ENCODE measurements at places on chromosomes 2 and 18. TPM values are rescaled to one million over a fixed set of nuclear protein-coding genes. Genes with fewer than 3 reads are reported as not detected.
A peak's percentile ranks its signal among the peaks of the same experiment; 100 is the strongest.

DNA sequence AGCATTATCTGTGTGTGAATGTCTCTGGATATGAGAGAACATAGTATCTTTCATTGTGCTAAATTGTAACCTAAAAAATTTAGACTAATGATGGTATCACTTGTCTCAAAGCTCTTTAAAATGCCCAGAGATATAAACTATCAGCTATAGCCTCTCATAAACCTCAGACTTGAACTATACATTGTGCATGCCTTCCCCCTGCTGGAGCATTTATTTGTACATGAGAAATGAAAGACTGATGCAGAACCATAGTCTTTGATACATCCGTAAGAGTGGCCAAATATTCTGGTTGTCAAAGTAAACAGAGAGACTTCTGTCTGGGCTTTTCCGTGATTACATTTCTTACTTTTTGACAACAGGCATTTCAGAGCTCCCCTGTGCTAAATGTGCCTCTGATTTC, 71.9 kb upstream of the CCDC68 start:
- DNase-seq, result no peak

- peak; percentile 41 for DNase-seq
These were observed 155.4 kb downstream of the MAP2 start for GRCh38 chr2:209579230-209579749.

The SPP2 gene
- not detected for total RNA-seq

The DYNAP gene
- not detected for total RNA-seq

- no peak for DNase-seq
These were observed 7.1 kb downstream of the PPP1R1C start for GRCh38 chr2:181992776-181993175.

GRCh38 chr2:119487434-119488244, 36.6 kb downstream of the SCTR start:
- no peak for DNase-seq

DNA sequence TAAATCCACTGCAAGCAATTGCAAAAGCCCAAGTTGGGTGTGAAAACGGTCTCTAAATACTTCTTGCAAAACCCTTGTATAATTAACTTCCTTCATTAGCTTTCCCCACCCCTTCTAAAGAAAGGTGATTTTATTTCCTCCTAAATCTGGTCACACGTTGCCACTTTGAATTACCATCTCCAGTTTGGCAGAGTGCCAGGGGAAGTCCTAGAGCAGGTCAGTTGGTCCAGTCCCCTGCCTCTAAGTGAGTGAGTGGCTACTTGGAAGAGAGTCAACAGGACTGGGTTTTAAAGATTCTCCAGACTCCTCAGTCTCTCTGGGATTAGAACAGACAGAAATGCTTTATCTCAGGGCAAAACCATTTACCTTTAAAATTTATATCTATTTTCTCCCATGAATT, 18.7 kb upstream of the LYPD6B start:
- no peak for DNase-seq

GRCh38 chr18:64747803-64748202, 598.9 kb upstream of the LINC00305 start:
- DNase-seq, result no peak

DNA sequence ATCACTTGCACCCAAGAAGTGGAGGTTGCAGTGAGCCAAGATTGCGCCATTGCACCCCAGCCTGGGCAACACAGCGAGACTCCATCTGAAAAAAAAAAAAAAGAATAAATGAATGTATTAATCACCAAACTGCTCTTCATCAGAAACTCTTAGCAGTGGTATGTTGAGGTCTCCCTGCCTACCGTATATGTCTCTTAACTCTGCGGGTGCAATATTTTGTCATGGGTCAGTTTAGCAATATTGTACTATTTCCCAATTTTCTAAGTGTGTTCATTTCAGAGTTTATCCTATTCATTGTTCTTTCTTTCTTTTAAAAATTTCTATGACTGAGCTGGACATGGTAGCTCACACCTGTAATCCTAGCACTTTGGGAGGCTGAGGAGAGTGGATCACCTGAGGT, 37.9 kb upstream of the MAP4K3 start:
- DNase-seq, result no peak

- DNase-seq, result no peak
These were observed 142.3 kb downstream of the SOX11 start for GRCh38 chr2:5834501-5834900.

- no peak for DNase-seq
These were observed 6.0 kb upstream of the CRYBA2 start for GRCh38 chr2:218999021-218999880.

DNA sequence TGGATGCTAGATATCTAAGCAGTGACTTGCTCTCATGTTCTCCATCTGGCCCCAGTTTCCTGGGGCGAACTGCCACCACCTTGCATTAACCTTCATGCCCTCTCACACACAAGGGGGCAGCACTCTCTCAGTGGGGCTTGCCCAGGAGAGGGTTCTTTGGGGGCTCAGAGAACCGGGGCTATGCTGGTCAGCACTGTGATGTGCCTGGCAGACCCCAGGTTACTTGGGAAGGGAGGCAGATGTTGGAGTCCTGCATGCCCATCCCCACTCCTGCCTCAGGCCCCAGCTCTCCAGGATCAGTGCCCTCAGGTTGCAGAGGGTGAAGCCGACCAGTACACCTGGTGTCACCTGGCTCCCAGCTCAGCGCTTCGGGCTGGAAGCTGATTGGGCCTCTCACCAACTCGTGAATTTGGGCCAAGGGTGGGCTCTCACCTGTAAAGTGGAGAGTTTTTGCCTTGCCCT, 396.2 kb upstream of the HS6ST1 start:
- DNase-seq, result no peak

The IL1A gene
- 1.9 TPM for total RNA-seq

DNA sequence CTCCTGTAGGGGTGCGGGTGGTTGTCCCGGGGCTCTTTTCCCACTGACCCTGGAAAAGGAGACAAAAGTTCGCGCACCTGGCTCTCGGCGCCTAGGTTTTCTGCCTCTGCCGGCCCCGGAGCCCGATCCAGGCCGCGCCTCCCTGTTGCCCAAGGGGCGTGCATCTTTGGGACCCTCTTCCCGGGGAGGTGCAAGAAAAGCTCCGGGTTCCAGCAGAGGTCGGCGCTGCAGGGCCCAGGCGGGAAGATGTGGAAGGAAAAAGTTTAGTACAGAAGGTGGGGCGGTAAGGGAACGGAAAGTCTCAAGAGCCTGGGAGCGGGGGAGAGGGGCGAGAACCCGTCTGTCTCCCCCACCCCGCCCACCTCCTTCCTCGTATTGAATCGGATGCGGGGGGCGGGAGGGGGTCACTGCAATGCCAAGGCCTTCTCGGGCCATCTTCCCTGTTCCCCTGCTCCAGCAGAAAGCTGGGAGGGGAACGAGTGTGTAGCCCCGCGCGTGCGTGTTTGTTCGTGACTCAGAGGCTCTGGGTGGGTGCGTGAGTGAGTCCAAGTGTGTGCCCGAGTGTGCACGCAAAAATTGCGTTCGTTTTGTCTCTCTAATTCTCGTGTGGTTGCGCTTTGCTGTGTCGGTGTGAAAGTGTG, 6.3 kb upstream of the EN1 start:
- DNase-seq, result no peak

DNA sequence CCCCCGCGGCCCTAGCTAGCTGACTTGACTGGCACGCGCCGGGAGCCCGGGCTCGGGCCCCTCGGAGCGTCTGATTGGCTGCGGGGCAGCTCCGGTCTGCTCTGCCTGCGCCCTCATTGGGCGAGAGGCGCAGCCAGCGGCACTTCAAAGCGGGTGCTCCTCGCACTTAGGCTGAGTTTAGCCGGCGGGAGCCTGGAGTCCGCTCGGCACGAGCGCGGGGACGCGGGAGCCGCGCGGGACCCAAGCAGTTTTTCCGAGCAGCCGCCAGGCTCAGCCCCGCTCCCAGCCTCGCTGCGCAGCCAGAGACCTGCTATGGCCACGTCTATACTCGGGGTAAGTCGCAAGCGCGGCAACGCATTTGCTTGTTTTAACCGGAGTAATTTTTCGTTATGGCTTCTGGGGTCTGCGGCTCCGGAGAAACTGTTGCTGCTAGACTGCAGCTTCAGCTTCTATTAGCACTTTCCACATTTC, at the start of gene SP9:
TSS of gene SP9 (plus strand) at position 174 of the 471 bp plus-strand sequence. CDS start at position 313, 139 bp downstream.
- peak; percentile 46 for DNase-seq

GRCh38 chr18:36120297-36120696, 8.8 kb downstream of the SLC39A6 start:
- DNase-seq, result no peak

DNA sequence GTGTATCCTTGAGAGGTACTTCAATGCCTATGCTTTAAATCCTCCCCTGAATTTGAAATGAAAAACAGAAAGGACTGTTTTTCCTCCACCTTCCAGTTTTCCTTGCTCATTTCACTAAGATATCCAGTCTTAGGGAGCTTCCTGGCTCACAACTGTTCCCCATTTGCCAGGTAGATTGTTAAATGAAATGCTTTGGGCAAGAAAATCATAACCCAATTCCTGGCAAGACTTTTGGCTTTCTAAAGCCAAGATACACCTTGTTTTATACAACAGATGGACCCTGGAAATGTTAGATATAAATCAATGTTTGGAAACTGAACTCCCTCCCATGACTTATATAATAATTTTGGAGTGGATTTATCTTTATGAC, 3.6 kb upstream of the CHMP3 start:
- DNase-seq, result no peak

The TSGA10 gene
- 2.8 TPM for total RNA-seq

The ZAP70 gene
- 2.0 TPM for total RNA-seq

- peak; percentile 68 for DNase-seq
These were observed 2.7 kb upstream of the NPC1 start for GRCh38 chr18:23588836-23589560.

DNA sequence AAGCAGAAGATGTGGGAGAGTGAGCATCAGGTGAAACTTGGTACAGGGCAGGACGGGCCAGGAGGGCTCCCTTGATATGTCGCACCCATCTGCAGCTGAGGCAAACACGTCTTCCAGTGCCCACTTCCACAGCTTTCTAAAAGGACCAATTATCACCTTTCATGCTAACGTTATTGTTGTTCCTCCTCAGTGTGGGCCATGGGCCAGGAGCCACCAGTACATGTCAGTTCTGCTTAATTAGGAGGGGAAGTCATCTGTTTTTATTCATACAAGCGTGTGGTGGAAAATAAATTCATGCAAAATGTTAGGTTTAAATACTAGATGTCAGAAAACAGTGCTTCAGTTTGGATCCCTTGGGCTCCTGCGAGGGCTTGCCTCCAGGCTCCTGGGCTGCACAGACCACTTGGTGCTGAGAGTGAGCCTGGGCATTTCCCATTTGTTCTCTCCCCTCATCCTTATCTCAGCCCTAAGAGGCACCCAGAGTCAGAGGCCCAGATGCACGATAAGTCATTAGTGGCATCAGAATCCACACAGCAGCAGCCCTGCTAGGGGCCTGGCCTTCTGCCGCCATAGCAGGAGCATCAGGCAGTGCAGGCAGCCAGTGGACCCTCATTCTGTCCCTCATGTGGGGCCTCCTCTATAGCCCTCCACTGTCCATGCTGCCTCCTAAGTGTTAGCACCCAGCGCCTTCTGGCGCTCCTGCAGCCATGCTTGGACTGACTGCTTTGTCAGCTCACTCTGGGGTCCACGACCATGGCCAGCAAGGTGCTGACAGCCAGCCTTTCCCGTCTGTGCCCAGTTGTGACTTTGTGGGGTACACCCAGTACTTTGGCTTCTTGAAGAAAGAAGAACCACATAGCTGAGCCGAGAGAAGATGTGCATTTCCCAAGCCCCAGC, 539.8 kb upstream of the RAB6C start:
- DNase-seq, result no peak

The AGXT gene
- total RNA-seq, result 0.10 TPM

The SF3B1 gene
- total RNA-seq, result 294 TPM

DNA sequence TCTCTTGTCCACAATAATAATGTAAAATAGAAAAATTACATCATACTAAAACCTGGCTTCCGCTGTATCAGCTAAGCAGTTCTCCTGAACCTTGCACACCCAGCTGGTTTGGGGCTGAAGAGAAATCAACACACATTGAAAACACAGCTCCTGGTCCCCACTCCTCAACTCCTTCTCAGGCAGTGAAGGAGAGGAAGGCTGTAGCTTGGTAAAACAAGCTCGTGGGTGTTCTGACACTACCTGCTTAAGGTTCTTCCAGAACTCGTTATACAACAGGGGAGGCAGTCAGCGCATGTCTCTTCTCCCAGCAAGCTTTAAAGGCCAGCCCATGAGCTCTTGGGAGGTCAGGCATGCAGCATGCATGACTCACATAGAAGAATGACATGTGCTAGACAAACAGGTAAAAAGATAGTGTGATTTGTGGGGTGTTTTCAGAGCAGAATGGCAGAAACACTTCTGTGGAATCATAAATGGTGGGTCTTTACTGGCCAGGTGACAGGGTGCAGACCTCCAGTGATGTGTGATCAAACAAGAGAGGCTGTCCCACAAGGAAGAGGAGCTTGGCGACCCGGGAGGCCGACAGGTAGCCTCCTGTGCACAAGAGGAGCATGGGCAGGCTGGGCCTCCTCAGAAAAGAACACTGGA, 69.1 kb downstream of the UXS1 start:
- no peak for DNase-seq

- DNase-seq, result peak; percentile 72
These were observed 90.5 kb upstream of the TACR1 start for GRCh38 chr2:75289771-75290170.

- peak; percentile 2 for DNase-seq
These were observed 266.8 kb downstream of the EN1 start for GRCh38 chr2:118580651-118581050.

DNA sequence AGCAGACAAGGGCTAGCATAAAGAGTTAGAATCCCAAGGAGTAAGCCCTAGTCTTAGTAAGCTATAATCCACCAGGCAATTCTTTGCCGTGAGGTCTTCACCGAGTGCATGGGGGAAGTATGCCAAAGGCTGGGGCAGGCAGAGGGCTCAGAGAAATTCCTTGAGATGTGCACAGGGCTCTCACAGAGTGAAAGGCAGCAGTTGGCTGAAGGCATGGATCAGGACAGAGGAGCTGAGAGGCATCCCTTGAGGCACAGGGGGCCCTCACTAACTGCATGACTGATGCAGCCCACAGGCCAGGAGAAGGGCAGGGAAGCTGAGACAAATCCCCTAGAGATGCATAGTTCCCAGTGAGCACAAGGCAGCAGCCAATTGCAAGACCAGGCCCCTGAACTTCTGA, 34.1 kb downstream of the PTH2R start:
- DNase-seq, result no peak

GRCh38 chr2:1478311-1479305, 65.3 kb downstream of the TPO start:
- no peak for DNase-seq

The CROCC2 gene
- total RNA-seq, result 0.12 TPM
